HT1080 (cell line): ENCODE measurements at places on chromosomes 7 and 10.

- DNase-seq: no peak
Observed at GRCh38 chr7:87567052-87567451, 33.6 kb downstream of the ABCB1 start.

GRCh38 chr7:80884511-80885195, 34.2 kb downstream of the SEMA3C start:
- DNase-seq: no peak

- no peak for DNase-seq
Observed at GRCh38 chr7:150396426-150396825, 17.3 kb downstream of the ZNF775 start.

DNA sequence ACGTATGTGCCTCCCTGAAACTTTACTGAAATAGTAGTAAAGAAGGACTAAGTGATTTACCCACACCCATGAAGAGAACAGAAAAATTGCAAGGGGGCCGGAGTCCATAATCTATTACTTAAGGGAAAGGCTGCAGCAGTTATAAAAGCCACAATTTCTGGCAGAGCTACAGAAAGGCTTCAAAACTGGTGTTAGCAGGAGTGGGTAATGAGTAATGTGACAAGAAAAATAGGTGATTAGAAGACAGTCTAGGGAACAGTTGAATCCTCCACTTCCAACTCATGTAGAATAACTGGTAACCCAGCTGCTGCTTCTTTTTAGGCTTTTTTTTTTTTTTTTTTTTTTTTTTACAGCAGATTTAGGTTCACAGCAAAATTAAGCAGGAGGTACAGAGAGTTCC, 413.3 kb downstream of the SFMBT2 start:
- no peak for DNase-seq

DNA sequence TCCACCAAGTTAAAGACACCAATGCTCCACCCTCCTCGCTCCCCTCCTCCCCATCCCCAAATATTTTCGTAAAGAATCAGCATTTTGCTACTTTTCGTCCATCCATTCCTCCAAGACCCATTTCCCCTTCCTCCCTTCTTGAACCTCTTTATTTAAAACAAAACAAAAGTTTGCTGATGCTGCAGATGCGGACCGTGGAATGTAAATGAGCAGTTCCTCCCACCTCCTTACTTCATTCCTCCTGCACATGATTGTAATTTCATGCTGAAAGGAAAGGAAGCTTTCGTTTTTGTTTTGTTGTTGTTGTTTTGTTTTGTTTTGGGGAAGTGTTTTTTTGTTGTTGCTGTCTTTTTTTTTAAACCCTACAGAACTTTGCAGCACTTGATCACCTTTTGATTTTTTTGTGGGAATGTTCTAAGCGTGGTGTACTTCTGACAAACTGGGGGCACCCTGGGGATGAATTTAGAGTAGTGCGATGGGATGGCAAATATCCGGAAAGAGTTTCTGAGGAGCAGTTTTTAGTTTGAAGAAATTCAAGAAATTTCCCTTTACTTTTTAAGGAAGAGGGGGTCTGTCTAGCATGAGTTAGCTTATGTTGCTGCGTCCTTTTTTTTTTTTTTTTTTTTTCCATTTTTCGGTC, 177.3 kb downstream of the TCF7L2 start:
- no peak for DNase-seq
